ENCODE measurements at places on chromosomes 16 and 17.

- DNase-seq: no peak
Observed at GRCh38 chr17:55159251-55159650, 105.5 kb upstream of the HLF start.

- no peak for DNase-seq
Observed at GRCh38 chr17:73427198-73427597, 115.4 kb upstream of the CDC42EP4 start.

GRCh38 chr16:1178295-1178910, 25.5 kb downstream of the CACNA1H start:
- DNase-seq: no peak

DNA sequence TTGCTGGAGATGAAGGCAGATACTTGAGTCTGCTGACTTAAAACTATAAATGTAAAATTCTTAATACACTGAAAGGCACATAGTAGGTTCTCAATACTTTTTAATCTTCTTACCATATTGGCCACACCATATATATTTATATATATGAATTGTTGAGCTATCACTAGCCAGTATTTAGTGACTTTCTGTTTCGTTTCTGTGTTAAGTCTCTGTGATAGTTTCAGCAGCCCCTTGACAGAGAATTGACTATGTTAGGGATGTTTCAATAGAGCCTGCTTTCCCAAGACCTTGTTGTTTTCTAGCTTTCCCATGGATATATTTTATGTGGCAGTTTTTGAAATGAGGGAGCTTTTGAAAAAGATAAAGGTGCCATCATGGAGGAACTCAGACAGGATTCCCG, 206.5 kb upstream of the GOT2 start:
- DNase-seq: no peak

GRCh38 chr16:9907752-9908151, 274.5 kb downstream of the GRIN2A start:
- no peak for DNase-seq

- DNase-seq: no peak
Observed at GRCh38 chr17:63550817-63551639, 751 bp downstream of the DCAF7 start.

- DNase-seq: no peak
Observed at GRCh38 chr17:47368262-47368661, 44.5 kb downstream of the EFCAB13 start.

DNA sequence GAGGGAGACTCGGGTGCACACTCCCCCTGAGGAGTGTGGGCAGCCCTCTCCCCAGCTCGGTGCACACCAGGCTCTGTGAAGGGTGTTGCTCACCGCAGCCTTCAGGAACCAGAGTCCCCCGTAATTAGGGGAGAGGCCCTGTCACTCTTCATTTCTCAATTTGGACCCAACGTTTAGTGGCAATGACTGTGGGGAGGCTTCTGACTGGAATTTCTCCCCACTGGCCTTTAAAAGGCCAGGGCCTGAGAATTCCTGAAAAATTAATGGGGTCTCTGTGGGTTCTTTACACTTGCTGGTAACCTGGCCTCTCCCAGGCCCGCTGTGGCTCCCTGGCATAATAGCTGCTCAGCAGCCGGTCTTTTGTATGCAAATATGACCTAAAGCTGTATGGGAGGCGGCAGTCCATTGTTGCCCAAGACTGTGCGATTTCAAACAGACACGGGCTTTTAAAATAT, 209.7 kb downstream of the MSI2 start:
- no peak for DNase-seq

- no peak for DNase-seq
Observed at GRCh38 chr17:17494870-17495535, 1.2 kb downstream of the RASD1 start.

GRCh38 chr17:40074871-40075200, 12.1 kb downstream of the THRA start:
- no peak for DNase-seq

DNA sequence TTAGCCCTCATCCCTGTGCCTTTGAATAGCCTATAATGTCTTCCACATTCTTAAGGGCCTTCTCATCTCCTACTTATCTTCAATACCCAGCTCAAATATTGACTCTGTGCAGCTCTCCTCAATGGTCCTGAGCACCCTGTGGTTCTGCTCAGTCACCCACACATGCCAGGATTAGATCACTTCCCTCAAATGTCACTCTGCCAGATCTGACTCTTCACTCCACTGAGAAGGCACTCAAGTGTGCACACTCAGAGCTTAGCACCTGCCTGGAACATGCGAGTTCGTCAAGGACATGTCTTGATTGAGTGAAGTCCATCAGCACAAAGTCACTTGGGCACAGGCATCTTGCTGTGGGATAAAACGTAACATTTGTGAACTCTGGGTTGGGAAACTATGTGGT, 404.8 kb downstream of the CDH13 start:
- no peak for DNase-seq

DNA sequence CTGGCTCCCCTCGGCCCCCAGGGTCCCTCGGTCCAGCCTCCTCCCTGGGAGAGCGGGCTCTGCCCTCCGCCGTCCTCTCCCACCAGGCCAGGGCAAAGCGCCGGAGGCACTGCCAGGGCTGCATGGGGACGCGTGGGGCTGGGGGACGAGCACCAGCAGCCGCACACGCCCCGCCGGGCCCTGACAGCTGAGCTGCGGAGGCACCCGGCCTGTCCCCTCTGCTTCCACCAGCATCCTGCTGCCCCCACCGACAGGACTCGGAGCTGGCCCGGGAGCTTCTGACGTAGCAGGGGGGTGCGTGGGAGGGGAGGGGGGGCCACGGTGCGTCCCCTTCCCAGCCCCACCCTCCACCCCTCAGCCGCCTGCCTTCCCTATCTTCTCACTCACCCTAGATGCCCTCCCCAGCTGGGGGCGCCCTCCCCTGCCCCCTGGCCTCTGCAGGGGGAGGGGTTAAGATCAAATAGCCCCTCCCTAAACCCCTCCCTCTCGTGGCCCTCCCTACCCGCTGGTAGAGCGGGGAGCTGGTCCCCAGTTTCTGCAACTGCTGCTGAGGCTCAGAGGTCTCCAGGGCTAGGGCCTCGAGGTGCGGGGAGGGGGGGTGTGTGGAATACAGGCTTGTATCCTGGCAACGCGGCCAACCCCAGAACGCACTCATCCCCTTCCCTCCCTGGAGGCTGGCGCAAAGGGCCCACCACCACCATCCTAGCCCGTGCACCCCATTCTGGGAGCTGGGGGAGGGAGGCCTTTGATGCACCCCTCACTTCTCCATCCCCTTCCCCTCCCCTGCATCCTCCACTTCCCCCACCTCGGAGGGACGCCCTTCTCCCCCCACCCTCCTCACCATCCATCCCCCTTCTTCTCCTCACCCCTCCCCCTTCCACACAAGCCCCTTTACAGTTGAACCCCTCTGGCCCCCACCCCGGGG, 1.0 kb downstream of the SRCIN1 start:
- no peak for DNase-seq

- DNase-seq: no peak
Observed at GRCh38 chr16:67419931-67420330, 3.7 kb upstream of the ZDHHC1 start.

- DNase-seq: no peak
Observed at GRCh38 chr16:91484-91883, 13.5 kb downstream of the MPG start.

GRCh38 chr16:77514500-77515220, 79.8 kb upstream of the ADAMTS18 start:
- no peak for DNase-seq

- DNase-seq: no peak
Observed at GRCh38 chr16:85454171-85454872, 158.8 kb upstream of the GSE1 start.

DNA sequence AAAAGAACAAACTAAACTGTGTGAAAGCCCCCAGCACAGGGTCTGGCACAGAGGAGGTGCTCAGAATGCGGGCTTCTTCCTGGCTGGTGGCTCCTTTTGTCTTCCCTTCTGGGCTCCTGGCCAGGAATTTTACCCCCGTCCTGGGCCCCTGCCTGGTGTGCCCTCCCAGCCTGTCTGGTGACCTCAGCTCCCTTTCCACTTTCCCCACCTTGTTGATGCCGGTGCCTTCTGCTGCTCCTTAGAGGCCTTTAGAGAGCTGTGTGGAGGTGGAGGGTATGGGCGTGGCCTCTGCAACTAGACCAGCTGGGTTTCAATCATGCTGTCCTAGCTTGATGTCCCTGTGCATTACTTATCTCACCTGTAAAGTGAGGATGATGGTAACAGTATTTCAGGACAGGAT, 16.8 kb downstream of the PIRT start:
- no peak for DNase-seq

DNA sequence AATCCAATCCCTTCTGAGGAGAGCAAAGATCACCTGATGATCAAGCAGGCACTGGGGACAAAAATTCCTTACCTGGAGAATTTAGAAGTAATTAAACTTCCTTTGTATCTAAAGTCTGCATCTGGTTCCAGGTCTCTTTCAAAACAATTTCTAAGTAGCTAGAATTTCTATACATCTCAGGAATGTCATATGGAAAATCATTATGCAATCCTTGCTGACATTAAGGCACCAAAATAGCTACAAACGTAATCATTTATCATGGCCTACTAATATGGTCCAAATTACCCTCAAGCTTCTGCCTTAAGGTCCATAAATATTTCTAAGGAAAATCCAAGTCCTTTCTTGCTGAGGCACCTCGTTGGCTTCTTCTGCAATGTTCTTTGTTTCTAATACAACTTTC, 32.9 kb upstream of the YPEL2 start:
- no peak for DNase-seq

GRCh38 chr17:78029697-78030096, 71.2 kb downstream of the TNRC6C start:
- no peak for DNase-seq

DNA sequence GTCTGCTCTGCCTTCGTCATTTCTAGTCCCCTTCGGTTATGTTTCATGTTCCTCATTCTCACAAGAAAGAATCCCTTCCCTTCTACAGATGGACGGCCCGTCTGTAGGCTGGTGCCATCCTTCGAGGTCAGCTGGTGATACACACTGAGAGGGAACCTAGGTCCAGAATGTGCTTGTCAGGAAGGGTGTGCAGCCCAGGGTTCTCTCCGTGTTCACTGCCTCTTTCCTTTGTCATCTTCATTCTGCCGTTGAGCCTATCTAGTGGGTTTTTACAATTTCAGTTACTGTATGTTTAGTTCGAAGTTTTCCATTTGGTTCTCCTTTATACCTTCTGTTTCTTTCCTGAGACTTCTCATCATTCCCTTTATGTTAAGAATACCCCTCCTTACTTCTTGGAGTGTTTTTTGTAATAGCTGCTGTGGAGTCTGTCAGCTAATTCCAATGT, 18.9 kb downstream of the KIAA0513 start:
- DNase-seq: no peak

GRCh38 chr17:62724398-62725146, 83.5 kb downstream of the MARCHF10 start:
- DNase-seq: no peak

DNA sequence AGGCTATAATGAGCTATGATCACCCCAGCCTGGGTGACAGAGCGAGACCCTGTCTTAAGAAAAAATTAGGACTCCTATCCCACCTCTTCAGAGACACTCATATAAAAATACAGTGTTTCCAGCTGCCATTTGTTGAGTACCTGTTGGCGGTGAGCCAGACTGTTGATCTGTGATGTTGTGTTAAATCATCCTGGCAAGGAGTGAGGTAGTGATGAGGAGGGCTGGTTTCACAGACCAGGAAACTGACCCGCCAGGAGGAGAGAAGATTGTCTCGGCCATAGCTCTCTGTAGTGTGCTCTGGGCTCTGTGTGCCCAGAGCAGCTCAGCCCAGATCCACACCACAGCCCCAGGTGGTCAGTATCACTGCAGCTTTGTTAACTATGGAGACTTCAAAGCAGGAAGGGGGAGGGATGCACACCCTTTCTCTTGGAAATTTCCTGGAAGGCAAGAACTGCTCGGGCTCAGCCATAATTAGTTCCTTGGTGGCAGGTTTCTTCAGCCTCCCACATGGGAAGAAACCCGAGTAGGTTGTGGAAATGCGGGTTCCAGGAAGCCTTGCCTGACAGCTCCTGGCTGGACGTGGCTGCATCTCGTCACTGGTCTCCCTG, 343.0 kb downstream of the SNX29 start:
- DNase-seq: no peak

DNA sequence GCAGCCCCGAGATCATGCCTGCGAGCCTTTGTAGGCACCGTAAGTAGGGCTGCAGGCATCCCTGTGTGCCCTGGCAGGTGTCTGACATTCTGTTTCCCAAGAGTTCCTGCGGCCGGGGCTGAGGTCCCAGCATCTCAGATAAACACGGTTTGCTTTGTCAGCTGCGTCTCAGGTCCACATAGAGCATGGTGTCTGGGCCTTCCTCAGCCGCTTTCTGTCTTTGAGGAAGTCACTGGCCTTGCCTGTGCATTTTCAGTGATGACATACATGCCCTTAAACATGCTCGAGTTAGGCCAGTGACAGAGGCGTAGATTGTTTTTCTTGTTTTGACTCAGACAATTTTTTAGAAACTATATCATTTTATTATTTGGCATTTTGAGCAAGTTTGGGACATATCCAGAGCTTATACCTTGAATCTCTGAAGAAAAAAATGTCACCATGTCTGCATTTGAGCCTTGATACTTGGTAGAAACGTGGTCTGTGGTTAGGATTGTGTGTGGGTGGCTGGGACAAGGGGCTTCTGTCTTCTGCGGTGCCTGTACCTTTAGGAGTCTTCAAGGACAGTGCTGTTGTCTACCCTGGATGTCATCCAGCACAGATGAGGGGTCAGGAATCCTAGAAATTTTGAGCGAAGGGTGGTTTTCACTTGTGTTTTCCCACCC, 105.8 kb downstream of the SNX29 start:
- no peak for DNase-seq

- no peak for DNase-seq
Observed at GRCh38 chr17:35087731-35088355, 24.3 kb upstream of the RFFL start.

DNA sequence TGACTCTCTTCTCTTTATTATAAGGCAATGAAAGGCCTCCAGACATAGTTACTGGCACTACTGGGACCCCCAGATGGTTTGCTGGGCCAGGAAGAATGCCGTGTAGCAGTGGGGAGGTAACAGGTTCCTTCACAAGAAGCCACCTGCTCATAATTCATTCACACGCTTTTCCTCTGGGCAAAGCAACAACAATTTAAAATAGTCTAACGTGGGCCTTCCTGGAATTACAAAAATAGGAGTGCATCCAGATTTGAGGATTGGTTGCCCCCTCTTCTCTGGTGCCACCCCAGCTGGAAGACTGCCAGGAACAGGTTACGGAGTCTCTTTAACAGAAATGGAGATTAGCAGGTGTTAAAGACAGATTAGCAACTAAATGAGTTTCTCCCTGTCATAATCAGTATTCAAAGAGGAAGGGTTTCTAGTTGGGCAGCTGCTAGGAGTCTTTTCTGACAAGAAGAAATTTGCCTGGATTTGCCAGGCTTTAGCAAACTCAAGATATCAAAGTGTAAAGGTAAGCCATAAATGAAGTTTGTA, 409.6 kb downstream of the NPIPA8 start:
- DNase-seq: no peak

DNA sequence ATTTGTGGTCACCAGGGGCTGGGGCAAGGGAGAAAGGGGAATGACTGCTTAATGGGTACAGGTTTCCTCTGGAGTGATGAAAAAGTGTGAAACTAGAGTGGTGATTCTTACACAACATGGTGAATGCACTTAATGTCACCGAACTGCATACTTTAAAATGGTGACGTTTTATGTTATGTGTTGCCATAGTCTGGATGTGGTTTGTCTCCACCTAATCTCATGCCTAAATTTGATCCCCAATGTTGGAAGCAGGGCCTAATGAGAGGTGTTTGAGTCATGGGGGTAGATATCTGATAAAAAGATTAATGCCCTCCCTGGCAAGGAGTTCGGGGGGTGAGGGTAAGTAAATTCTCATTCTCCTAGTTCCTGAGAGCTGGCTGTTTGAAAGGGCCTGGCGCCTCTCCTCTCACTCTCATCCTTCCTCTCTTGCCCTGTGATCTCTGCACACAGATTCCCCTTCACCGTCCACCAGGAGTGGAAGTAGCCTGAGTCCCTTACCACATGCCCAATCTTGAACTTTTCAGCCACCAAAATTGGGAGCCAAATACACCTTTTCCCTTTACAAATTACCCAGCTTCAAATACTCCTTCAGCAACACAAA, 15.3 kb downstream of the XPO6 start:
- no peak for DNase-seq
